Activated T-cell treated with anti-CD3 and anti-CD28 coated beads, Interleukin-2, amount 50 U/mL, for 48 hours (primary cell): ENCODE measurements at places on chromosomes 3 and 15.

- DNase-seq: peak; percentile 45
These were observed 17.9 kb downstream of the TMEM43 start for GRCh38 chr3:14142567-14143270.

GRCh38 chr3:76352511-76353284 is 567.3 kb upstream of the ZNF717 start:
- no peak for DNase-seq

- no peak for DNase-seq
These were observed 89.0 kb upstream of the FGF12 start for GRCh38 chr3:192816351-192816750.

GRCh38 chr3:152539191-152539764 is 270.5 kb downstream of the MBNL1 start:
- no peak for DNase-seq

DNA sequence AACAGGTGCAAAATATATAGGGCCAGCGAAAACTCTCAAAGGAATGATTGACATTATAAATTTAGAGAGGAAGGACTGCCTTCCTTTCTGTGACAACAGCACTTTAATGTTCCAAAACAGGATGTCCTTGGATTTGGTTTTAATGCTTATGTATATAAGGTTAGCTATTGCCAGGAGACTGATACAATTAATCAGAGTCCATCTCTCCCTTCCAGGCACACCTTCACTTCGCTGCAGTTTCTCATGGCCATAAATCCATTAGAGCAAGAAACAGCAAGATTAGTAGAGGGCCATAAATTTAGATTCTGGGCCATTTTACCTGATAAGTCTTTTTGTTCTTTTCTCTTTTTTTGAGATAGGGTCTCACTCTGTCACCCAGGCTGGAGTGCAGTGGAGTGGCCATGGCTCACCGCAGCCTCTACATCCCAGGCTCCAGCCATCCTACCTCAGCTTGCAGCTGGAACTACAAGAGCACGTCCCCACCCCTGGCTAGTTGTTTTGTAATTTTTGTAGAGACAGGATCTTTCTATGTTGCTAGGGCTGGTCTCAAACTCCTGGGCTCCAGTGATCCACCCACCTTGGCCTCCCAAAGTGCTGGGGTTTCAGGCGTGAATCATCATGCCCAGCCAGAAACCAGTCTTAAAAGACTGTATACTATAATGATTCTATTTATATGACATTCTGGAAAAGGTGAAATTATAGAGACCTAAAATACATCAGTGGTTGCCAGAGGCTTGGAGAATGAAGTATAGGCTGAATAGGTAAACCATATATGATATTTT is 15.7 kb upstream of the TFRC start:
- DNase-seq: no peak

- no peak for DNase-seq
These were observed 92.1 kb downstream of the SLC49A4 start for GRCh38 chr3:122886946-122887345.

DNA sequence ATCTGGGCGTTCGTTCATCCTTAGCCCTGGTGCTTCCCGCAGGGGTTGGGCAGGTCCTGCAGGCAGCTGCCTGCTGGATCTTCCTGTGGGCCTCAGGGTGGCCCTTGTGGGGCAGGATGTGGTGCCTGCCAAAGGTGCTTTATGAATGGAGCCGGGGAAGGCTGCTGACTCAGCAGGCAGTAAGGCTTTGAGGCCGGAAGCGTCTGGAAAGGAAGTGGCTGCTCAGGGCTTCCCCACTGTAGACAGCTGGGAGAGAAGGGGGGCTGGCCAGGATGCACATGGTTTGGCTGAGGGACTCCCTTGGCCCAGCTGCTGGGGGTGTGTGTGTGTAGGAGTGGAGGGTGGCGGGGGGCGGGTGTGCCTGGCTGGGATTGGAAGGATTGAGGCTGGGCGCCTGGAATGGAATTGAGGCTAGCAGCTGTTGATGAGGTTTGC is 12.9 kb downstream of the CD276 start:
- peak; percentile 83 for DNase-seq

- DNase-seq: no peak
These were observed 45.8 kb upstream of the GOLIM4 start for GRCh38 chr3:168141405-168141998.

GRCh38 chr3:48894516-48894915 is 4.2 kb downstream of the SLC25A20 start:
- DNase-seq: no peak

- DNase-seq: no peak
These were observed 112.5 kb downstream of the ZIC1 start for GRCh38 chr3:147521646-147522045.

GRCh38 chr3:129441782-129442181 is 1.8 kb downstream of the IFT122 start:
- DNase-seq: no peak

DNA sequence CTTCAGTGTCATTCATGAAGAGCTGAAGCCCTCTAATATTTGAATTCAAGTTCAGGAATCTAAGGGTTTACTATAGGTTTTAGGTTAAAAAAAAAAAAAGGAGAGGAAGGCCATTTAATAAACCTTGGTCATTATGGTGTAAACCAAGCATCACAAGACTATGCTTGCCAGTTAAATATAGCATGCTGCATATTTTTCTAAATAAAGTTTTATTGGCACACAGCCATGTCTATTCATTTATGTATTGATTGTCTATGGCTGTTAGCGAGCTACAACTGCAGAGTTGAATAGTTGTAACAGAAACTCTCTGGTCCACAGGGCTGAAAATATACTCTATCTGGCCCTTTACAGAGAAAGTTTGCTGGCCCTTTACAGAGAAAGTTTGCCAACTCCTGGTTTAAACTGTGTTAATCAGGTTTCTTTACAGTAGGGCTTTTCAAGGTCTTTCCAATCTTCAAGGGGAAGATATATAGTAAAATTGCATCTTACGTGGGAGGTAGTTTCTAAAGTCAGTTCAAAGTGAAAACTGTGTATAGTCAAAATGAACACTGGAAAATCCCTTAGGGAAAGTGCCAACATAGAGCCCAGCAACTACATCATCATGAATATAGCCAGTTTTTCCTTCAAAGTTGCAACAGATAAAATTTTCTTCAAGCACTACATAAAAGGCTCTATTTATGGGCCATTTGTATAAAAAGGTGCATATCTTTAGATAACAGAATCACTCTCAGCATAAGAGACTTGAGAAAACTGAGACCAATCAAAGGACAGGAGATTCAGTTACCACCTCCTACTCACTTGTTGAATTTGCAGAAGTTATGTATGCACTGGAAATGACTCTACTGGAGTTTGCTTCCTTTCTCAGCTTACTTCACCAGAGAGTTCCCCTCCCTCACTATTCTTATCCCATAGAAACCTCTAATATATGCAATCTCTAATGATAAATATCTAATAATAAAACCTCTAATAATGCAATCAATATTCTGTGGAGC is 49.7 kb upstream of the FRMD4B start:
- no peak for DNase-seq

DNA sequence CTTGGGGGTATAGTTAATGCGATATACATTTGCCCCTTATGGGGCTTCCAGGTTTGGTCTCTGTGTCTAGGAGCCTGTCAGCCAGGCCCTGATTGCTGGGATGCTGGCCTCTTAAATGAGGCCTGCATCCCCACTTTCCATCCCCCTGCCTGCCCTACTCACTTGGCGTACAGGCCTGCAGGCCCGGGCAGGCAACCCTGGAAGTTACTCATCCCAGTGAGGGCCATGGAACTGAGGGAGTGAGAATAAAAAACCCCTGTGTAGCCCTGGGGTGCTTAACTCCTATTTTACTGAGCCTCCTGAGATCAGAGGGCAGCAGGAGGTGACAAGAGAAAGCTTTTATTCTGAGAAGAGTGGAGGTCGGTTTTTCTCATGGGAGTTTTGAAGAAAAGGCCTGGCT is 2.0 kb downstream of the DISP2 start:
- DNase-seq: no peak

GRCh38 chr3:46901061-46901460 is 23.5 kb downstream of the PTH1R start:
- no peak for DNase-seq
